DMS 273 treated with DMSO at 0.1 percent for 48 hours (cell line): ENCODE measurements at places on chromosomes 7 and 10.

DNA sequence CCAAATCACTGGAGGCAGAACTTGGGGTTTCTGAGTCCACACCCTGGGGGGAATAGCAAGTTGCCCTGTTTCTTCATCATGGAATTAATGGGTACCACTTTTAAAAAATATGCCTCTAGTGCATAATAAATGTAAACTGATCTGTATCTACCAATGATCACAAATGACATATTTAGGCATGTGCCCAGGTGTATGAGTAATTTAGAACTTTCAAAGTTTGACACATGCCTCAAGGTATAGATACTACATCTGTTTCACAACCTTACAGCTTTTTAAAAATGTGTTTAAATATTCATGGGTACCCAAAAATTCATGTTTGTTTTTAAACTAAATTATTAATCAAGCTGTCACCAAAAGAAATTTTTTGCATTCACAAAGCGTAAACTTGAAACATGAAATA is 226.0 kb downstream of the KIAA1217 start:
- no peak for DNase-seq

GRCh38 chr10:124180947-124181549 is 87.7 kb upstream of the CHST15 start:
- DNase-seq = no peak

DNA sequence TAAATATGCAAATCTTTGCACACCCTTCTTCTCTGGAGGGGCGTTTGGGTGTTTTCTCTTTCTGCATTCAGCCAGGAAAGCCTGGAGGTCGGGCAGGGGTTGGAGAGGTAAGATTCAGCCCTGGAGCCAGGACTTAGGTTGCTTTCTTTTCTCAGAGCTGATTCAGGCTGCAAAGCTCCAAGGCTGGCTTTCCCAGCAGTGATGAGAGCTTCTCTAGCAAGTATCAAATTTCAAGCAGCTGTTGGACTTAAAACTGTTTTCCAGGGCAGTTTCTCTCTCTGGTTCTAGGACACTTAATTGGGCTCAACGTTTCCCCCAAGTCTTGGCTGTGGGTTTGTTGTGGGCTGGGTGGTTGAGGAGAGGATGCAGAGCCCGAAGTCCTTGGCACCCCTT is 608 bp downstream of the AKR1B10 start:
- DNase-seq = peak; percentile 94

DNA sequence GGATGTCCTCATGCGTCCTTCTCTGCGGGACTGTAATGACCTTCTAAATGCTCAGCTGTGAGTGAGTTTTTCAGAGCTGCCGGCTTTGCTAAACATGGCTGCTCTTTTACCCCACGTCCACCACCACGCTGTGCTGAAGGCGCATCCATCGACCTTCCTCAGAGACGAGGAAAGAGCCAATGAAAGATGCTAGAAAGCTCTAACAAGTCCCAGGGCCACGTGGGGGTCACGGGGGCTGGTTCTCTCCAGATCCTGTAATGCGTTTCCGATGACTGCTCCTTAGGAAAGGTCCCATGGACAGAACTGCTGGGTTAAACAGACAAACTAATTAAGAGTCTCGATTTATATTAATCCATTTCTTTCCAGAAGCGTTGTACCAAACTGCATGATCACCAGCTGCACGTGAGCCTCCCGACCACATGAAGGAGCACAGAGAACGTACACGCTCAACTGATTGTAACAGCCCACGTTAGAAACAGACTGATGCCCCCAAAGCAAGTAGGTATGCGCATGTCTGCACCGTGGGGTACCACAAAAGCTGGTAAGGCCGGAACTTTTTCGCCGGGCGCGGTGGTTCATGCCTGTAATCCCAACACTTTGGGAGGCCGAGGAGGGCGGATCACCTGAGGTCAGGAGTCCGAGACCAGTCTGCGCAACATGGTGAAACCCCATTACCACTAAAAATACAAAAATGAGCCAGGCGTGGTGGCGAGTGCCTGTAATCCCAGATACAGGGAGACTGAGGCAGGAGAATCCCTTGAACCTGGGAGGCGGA is 109.6 kb downstream of the TCERG1L start:
- no peak for DNase-seq

DNA sequence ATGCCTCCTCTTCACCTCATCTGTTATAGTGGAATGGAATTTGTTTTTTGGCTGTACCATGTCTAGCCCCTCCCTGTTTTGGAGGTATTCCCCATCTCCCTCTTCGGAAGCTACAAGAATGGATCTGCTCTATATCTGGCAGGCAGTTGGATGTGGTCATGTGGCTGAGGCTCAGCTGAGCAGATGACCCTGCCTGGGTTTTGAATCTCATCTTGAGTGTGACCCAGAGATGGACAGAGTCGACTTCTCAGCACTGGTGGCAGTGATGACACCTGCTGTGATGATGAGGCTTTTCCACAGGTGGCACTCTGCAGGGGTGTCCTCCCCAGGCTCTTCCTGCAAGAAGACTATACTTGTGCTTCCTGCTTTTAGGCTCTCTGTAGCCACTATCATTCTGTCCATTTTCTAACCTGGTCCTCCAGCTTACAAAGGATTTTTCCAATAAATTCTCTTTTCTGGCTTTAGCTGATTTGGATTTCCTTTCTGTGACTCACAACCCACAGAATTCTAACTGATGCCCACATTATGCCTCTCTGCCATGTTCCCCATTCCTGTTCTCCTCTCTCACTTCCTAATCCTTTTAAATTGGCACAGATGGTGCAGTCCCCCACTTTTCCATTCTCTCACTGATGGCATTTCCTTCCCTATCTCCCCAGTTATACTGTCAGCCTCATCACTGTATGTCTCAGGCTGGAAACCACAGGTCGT is 7.5 kb upstream of the ARHGAP22 start:
- DNase-seq = no peak

- DNase-seq = no peak
Measured at GRCh38 chr10:1085258-1085657, 29.1 kb downstream of the WDR37 start.

- no peak for DNase-seq
Measured at GRCh38 chr7:138455609-138456008, 4.5 kb upstream of the TRIM24 start.

GRCh38 chr10:76920581-76920980 is 717.0 kb downstream of the KCNMA1 start:
- no peak for DNase-seq

DNA sequence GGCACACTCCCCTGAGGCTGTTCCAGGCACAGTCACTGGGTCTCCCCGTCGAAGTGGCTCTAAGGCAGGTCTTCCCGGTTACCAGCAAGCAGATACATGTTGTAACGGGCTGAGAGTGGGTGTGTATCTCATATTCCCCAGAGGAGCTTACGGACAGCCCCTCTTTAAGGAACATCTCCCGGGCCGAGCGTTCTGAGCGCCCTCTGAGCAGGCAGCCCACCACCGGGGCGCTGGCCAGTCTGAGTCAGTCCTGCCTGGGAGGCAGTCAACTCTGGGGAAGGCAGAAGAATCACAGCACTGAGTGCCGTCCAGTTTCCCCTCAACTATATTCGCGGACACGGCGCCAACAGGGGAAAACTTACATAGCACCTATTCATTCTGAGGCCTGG is 117.4 kb downstream of the LHPP start:
- DNase-seq = no peak

DNA sequence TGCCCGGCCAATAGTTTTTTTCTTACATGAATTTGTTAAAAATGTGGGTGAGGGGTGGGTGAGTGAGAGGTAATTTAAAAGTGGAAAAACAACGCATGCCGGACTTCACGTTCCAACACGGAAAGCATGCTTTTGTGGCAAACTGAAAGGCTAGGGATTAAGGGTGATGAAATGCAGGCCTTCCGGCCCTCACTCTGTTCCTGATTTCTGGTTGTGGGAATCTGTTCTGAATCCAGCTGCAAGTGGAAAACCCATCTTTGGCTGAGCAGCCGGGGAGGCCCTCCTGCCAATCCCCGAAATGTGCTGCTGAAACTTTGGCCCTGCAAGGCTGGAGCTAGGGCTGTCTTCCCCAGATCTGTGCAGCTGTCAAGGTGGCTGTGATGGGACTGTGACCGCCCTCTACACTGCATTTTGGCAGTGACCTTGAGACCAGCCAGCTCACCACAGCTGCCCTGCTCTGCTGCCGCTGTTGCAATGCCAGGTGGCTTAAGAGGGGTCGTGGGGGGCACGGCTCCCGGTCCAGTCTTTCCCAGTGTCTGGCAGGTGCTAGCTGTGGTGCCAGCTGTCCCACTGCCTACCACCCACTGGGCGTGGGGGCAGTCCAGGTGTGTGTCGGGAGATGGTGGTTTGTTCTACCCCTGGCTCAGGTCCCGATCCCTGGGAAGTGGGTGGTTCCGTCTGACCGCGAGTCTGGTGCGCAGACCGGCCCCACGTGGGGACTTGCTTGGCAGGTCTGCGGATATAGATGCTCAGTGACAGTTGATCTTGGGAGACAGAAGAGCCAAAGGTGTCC is 39.0 kb downstream of the TET1 start:
- DNase-seq = peak; percentile 11

- no peak for DNase-seq
Measured at GRCh38 chr7:54898659-54899340, 120.0 kb upstream of the EGFR start.

DNA sequence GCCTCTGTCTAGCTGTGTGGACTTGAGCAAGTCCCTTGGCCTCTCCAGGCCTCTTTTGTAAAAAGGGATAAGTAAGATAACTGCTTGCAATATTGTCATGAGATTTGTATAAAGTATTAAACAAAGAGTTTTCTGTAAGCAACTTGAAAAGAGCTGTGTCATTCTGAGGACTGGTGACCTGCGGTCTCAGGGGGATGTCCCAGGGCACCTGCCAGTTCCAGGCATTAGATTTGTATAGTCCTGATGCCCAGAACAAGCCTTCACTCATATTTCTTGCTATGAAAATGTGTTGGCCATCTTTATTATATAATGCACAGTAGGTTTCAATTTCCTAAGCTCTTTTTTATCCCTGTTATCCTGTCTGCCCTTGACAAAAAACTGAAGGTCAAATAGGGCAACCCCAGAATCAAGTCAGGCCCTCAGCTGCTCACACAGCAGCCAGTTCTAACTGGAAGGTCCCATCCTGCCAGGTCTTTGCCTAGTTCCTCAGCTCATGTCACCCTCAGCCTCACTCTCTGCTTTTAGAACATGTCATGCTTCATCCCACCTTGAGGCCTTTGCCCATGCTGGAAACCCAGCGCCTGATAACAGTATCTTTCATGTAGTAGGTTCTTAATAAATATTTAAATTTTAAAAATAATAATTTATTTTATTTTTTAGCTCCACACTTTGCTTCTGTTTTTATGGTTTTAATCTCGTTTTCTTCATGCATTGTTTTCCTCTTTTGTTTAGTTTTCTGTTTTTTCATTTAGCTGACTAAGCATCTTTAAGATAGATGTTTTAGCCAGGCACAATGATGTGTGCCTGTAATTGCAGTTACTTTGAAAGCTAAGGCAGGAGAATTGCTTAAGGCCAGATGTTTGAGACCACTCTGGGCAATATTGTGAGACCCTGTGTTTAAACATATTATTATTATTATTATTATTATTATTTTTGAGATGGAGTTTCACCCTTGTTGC is 87.5 kb upstream of the ZNF92 start:
- DNase-seq = no peak

DNA sequence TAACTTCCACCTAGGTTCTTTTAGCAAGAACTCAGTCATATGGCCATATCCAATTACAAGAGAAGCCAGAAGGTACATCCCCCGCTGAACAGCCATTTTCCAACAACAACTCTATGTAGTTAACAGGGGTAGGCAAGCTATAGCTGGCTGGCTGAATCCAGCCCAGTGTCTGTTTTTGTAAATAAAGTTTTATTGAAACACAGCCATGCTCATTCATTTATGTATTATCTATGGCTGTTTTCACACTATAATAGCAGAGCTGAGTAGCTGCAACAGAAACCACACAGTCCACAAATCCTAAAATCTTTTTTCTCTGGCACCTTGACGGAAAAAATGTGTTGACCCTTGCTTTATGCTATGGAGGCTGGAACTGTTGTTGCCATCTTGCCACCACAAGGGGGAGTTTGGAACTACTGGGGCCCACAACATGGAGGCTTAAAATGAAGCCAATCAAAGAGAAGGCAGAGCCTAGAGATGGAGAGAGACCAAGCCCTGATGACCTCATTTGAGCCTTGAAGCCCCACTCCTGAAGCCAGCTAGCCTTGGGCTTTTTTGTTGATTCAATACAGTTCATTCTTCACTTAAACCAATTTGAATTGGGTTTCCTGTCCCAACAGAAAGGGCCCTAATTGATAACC is 33.3 kb upstream of the XPNPEP1 start:
- DNase-seq = peak; percentile 26

DNA sequence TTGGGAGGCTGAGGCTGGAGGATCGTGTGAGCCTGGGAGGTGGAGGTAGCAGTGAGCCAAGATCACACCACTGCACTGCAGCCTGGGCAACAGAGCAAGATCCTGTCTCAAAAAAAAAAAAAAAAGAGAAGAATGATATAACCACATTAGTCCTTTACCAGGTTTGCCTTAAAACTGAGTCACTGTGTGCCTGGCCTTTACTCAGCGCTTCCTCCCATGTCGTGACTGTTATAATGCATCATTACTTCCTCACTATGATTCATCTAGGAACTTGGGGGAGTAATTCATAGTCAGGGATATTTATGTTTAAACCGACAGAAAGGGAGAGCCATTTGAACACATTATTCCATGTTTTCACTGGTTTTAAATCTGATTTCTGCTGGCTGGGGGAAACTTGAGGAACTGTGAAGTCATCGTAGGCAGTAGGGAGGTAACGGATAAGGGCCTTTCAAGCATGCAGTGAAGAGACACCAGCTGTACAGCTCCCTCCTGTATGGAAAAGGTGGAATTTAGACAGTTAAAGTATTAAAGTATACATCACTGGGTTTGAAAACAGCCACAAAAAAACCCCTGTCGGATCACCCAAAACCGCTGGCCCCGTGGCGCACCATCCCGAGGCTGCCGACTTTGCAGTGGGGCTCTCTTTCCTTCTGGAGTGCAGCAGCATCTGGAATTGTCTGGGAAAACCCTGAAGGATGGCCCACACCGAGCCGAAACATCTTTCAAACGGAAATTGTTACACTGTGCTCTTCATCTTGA is 119.8 kb downstream of the NKX6-2 start:
- no peak for DNase-seq

DNA sequence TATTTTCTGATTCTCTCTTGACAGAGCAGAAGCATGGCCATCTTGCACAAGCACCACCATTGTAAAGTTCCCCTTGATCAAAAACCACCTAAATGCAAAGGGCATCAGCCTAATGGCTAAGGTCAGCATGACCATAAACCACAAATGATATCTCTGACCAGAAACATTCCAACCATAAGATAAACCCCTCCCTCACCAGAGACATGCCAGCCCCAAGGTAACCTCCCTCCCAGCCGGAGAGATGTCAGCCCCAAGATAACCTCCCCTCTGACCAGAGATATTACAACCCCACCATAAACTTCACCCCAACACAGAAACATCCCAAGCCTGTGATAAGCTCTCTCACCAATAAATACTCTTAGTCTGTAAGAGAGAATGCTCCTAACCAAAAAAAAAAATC is 72.1 kb upstream of the CDK1 start:
- DNase-seq = no peak

GRCh38 chr7:118590107-118590506 is 365.6 kb downstream of the ANKRD7 start:
- DNase-seq = peak; percentile 3

GRCh38 chr10:78178397-78178796 is 144.7 kb downstream of the RPS24 start:
- no peak for DNase-seq

GRCh38 chr10:104608091-104608828 is 32.8 kb upstream of the SORCS3 start:
- no peak for DNase-seq
